ENCODE measurements at places on chromosomes 4 and X.

DNA sequence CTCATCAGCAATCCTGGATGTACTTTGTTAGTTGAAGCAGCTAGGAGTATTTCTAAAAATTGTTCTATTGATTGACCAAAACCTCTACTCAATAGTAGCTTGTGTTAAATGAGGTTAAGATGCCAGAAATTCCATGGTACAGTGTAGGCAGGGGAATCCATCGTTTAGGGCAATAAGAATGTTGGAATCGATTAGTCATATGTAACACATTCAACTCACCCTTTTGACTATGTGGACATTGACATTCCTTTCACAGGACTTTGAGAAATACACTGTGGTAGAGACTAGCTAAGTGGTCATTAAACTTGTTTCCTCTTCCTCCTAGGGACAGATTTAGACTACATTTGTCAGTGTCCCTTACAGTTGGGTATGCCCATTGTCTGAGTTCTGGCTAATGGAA lies 40.2 kb downstream of the KDM5C start:
- DNase-seq, result no peak

GRCh38 chrX:69844636-69845035 lies 205.1 kb downstream of the AWAT2 start:
- DNase-seq, result no peak

DNA sequence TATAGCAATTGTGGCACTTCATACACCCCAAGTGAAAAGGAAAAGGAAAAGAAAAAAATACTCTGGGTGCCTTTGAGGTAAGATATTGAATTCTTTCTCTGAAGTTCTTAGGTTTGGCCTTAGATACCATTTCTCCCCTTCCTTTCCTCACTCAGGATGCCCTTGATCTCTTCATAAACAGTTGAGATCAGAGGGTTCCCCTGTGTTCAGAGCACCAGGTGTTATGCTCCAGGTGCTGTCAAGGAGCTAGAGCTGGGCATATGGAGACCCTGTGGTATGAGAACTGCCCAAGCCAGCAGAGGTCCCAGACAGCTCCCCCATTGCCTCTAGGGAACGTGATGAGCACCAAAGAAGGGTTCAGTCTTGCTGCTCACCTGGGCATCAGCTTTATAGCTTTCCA lies 17.1 kb upstream of the CD40LG start:
- DNase-seq, result no peak

GRCh38 chr4:149910604-149911350 lies 95.1 kb upstream of the IQCM start:
- DNase-seq, result no peak

GRCh38 chr4:114780205-114780604 lies 181.6 kb downstream of the UGT8 start:
- DNase-seq, result no peak

DNA sequence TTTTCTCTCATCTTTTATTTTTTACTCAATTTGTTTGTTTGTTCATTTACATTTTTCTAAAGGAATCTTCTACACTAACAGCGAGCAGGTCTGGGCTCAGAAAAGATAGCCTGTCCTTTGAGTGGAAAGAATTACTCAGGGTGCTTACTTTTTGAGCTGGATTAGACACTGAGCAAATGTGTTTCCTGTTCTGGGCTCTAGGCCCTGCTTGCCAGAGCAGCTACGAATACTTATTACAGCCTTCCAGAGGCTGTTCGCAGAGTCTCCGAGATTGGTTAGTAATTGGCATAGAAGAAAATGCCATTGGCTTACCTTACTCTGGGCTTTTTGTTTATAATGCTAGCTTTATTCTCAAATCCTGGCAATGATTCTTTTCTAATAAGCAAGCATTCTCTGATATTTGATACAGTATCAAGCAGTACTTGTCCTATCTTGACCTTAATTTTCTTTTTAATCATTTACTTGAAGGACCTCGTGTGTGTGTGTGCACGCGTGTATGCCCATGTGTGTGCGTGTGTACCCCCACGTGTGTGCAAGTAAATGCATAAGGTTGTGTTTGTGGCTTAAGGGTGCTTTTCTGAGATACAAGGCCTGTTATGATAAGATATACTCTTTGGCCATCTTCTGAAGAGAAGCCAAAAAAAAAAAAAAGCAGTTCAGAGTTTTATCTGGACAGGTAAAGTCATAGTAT lies 76.2 kb upstream of the GRXCR1 start:
- no peak for DNase-seq

DNA sequence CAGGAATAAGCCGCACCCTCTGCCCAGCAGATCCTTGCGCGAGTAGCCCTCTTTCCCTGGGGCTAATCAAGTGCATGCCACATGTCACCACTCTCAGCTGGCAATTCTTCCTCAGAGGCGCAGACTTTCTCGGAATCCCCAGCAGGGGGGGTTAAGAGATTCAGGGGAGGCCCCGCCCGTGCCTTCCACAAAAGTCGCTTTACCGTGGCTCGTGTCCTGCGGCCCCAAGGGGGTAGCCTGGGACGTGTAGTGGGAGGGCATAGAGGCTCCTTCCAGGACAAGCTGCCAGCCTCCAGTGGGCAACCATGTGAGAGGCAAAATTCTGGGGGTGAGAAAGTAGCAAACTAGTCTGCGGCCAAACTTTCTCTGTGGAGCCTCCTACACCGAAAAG lies 652 bp downstream of the SRPX start:
- no peak for DNase-seq

GRCh38 chr4:156537286-156537685 lies 434.3 kb downstream of the PDGFC start:
- DNase-seq, result no peak

DNA sequence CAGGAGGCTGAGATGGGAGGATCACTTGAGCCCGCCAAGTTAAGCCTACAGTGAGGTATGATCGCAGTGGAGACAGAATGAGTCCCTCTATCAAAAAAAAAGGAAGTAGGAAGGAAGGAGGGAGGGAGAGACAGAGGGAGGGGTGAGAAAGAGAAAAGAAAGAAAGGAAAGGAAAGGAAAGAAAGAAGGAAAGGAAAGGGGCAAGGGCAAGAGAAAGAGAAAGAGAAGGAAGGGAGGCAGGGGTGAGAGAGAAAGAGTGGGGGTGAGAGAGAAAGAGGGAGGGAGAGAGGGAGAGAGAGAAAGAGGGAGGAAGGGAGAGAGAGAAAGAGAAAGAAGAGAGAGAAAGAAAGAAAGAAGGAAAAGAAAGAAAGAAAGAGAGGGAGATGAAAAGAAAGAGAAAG lies 13.2 kb downstream of the ELF2 start:
- DNase-seq, result no peak

DNA sequence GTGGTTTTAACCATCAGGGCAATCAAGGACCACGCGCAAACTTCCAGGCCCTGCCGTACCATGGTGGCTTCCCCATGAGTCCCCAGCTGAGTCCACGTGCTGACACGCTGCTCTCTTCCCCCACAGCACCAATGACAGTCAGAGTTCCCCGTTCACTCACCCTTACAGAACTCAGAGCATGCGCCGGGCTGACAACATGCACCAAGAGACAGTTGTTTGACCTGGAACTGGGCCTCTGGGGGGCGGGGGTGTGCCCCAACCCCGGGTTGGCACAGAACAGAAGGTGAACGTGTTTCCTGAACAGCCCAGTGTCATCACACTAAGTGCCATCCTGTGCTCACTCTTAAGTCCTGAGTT lies 29.4 kb downstream of the IRF2 start:
- DNase-seq, result no peak

GRCh38 chr4:83276299-83277040 lies 8.1 kb downstream of the COQ2 start:
- DNase-seq, result no peak

DNA sequence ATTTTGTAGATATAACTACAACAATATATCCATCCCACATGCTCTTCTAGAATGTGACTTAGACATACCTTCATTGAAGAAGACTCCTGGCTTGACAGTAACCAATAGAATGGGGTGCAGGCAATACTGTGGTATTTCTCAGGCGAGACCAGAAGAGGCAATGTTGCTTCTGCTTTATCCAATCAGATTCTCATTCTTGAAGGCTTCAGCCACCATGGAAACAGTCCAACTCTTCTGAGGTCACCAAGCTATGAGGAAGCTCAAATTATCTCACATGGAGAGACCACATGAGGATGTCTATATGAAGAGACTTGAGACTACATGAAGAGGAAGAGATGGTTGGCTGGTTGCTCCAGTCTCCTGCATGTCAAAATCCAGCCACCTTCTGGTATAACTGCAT lies 469.9 kb downstream of the PCDH10 start:
- no peak for DNase-seq

- no peak for DNase-seq
Observed at GRCh38 chr4:105460306-105460705, 13.6 kb downstream of the PPA2 start.

DNA sequence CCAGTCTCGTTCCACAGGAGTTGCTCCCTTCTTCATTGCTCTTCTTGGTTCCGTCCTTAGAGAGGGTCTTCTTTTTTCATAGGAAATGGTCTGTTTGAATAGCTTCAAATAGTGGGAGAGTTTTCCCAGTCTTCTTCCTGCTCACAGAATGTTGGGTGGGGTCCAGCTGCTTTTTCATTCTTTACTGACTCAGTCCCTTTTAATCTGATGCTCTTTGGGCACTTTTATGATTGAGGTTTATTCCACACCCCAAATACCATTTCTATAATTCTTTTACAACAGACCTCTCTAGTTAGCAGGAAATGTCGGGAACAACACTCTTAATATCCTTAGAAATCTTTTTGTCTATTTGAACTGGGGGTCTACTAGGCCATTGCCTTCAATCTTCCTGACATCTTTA lies 239.5 kb downstream of the PRDM5 start:
- DNase-seq, result no peak

GRCh38 chr4:140059159-140059558 lies 94.8 kb downstream of the MAML3 start:
- no peak for DNase-seq

GRCh38 chrX:111519215-111519614 lies 7.8 kb downstream of the SERTM2 start:
- no peak for DNase-seq

GRCh38 chr4:185623444-185624258 lies 88.3 kb upstream of the PDLIM3 start:
- DNase-seq, result no peak

Data from ascending aorta (tissue), 2 donors.